ENCODE measurements at places on chromosomes 3 and 15. TPM values are rescaled to one million over a fixed set of nuclear protein-coding genes. Genes with fewer than 3 reads are reported as not detected.

The ACTRT3 gene
- 1.7 TPM for total RNA-seq

GRCh38 chr3:45739991-45740390 is 50.8 kb downstream of the SACM1L start:
- H3K4me3 ChIP-seq: no peak overlapping the region
- H3K4me1 ChIP-seq: peaks cover 15% of the 10 kb centered on the region
- DNase-seq: no peak
- H3K36me3 ChIP-seq: peaks cover 68% of the 10 kb centered on the region

DNA sequence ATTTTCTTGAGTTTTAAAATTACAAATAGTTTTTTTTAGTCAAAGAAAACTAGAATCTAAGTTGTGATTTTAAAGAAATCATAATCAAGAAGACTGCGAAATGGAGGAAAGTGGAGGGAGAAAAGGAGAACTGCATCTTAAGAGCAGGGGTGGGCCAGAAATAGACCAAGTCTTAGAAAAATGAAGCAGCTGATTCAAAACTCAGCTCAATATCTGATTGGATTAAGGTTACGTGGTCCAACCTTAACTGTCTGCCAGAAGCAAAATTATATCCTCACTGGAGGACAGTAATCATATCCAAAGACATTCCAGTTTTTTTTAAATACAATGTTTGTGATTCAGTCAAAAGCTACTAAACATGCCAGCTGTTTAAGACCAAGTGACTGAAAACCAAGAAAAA is 41.4 kb downstream of the CHSY1 start:
- H3K36me3 ChIP-seq: no peaks in the 10 kb centered on the region
- DNase-seq: no peak
- H3K27ac ChIP-seq: peak overlapping the region; percentile 60

GRCh38 chr3:162760789-162761188 is 1264.2 kb downstream of the OTOL1 start:
- H3K4me3 ChIP-seq: no peak overlapping the region
- H3K4me1 ChIP-seq: no peaks in the 10 kb centered on the region
- H3K27me3 ChIP-seq: no peaks in the 10 kb centered on the region

DNA sequence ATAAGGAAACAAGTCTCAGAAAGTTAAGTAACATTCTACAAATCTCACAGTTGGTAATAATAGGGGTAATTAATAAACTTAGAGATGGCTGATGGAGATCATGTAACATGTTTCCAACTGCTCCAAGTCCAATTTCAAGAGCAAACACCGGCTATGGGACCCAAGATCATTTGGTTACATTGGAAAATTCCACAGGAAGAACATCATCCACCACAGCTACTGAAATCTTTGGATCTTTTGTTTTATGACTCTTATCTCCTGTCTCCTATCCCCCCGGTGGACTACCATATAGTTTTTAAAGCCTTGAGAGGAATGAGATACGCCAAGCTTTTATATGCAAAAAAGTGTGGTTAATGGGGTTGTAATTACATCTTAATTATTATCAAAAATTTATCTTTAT is 216.1 kb downstream of the WNT5A start:
- no peaks in the 10 kb centered on the region for H3K4me1 ChIP-seq
- no peak overlapping the region for H3K4me3 ChIP-seq
- no peaks in the 10 kb centered on the region for H3K36me3 ChIP-seq

- no peak for DNase-seq
- no peak overlapping the region for H3K27ac ChIP-seq
- no peaks in the 10 kb centered on the region for H3K36me3 ChIP-seq
- no peak overlapping the region for H3K4me3 ChIP-seq
Observed at GRCh38 chr3:139460076-139460475, 16.2 kb downstream of the RBP2 start.

GRCh38 chr3:192957441-192958021 is 39.9 kb upstream of the MB21D2 start:
- no peak overlapping the region for H3K27ac ChIP-seq
- no peak overlapping the region for H3K4me3 ChIP-seq
- DNase-seq: peak; percentile 99
- H3K36me3 ChIP-seq: no peaks in the 10 kb centered on the region
- no peaks in the 10 kb centered on the region for H3K27me3 ChIP-seq

DNA sequence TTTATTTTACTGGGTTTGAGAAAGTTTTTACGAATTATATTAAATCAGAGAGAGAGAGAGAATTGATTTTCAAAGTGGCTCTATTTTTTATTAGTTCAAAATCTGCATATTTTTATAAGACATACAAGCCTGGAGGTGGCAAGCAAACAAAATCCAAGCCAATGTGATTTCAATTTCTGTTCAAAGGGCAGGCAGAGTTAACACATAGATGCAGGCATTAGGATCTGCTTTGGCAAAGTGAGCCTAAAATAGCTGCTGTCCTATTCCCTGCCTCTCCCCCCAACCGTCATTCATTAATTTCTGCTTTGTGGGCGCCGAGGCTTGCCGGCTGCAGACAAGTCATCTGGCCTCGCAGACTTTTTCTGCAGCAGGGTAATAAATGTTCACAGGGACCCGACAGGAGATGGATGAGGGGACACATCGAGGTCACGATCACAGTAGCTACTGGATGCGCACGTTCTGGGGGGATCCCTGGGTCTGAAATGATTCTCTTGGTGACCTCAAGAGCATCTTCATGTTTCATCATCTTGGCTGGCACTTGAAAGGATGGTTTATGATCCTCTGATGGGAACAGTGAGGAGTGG is 123.9 kb upstream of the SLC6A11 start:
- no peak overlapping the region for H3K4me3 ChIP-seq
- H3K27me3 ChIP-seq: peaks cover 23% of the 10 kb centered on the region
- H3K4me1 ChIP-seq: no peaks in the 10 kb centered on the region
- H3K36me3 ChIP-seq: no peaks in the 10 kb centered on the region
- DNase-seq: no peak

- no peak overlapping the region for H3K27ac ChIP-seq
- DNase-seq: no peak
- no peaks in the 10 kb centered on the region for H3K36me3 ChIP-seq
- H3K4me1 ChIP-seq: no peaks in the 10 kb centered on the region
Observed at GRCh38 chr3:126402666-126403302, 8.1 kb downstream of the CFAP100 start.

GRCh38 chr3:167184511-167184910 is 195.6 kb downstream of the ZBBX start:
- no peaks in the 10 kb centered on the region for H3K36me3 ChIP-seq
- no peak overlapping the region for H3K4me3 ChIP-seq
- no peaks in the 10 kb centered on the region for H3K27me3 ChIP-seq
- H3K27ac ChIP-seq: no peak overlapping the region
- no peaks in the 10 kb centered on the region for H3K4me1 ChIP-seq

The ST3GAL6 gene
- total RNA-seq: 41.1 TPM

DNA sequence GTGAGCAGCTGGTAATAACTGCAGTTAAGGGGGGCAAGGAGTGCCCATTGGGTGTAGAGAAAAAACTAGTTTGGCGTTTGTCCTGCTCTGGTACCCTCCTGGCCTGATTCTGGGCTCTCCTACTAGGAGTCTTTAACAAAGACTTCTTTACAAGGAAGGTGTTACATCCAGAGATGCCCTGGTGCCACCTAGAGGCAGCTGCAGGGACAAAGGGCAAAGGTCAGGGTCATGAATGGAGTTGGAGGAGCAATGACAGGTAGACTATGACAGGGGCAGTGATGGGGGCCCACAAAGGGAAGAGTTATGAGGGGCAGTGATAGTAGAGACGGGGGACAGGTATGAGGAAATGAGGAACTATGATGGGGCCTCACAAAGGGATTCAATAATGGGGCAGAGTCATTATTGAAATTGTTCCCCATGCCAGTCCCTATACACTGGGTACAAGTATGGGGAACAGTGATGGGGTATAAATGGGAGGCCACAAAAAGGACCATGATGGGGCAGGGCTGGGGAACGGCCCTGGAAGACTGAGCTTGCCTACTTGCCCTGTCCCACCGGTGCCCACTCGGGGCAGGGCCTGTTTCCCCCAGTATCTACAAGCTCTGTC is 7.9 kb downstream of the CCDC71 start:
- H3K27ac ChIP-seq: peak overlapping the region; percentile 1
- DNase-seq: peak; percentile 40
- H3K4me3 ChIP-seq: no peak overlapping the region
- no peaks in the 10 kb centered on the region for H3K36me3 ChIP-seq
- H3K27me3 ChIP-seq: no peaks in the 10 kb centered on the region

The NANOGP8 gene
- not detected for total RNA-seq

The SCAMP2 gene
- 52.3 TPM for total RNA-seq

The PRR20G gene
- not detected for total RNA-seq

- H3K4me1 ChIP-seq: no peaks in the 10 kb centered on the region
- H3K27ac ChIP-seq: no peak overlapping the region
- no peaks in the 10 kb centered on the region for H3K27me3 ChIP-seq
- no peak for DNase-seq
- no peak overlapping the region for H3K4me3 ChIP-seq
- no peaks in the 10 kb centered on the region for H3K36me3 ChIP-seq
Observed at GRCh38 chr3:103047640-103048039, 612.8 kb downstream of the ZPLD1 start.

DNA sequence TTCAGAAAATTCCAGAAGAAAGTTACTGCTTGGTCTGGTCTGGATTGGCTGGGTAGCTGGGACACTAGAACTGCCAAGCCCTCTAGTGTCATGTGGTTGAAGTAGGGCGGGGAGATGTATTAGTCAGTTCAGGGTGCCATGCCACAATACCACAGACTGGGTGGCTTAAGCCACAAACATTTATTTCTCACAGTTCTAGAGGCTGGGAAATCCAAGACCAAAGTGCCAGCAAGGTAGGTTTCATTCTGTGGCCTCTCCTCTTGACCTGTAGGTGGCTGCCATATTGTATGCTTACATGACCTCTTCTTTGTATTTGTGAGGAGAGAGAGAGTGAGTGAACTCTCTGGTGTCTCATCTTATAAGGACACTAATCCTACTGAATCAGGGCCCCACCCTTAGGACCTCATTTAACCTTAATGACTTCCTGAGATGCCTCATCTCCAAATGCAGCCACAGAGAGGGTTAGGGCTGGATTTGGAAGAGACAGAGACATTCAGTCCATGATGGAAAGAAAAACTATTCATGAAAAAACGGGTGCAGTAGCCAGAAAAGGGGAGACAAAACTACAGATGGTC is 18.1 kb upstream of the ZSCAN2 start:
- peaks cover 6% of the 10 kb centered on the region for H3K27me3 ChIP-seq
- no peaks in the 10 kb centered on the region for H3K36me3 ChIP-seq
- DNase-seq: no peak

The IQCF2 gene
- not detected for total RNA-seq

GRCh38 chr3:31968927-31969418 is 12.1 kb downstream of the OSBPL10 start:
- no peak for DNase-seq
- H3K27ac ChIP-seq: no peak overlapping the region
- no peaks in the 10 kb centered on the region for H3K4me1 ChIP-seq
- H3K4me3 ChIP-seq: no peak overlapping the region
- H3K36me3 ChIP-seq: no peaks in the 10 kb centered on the region

DNA sequence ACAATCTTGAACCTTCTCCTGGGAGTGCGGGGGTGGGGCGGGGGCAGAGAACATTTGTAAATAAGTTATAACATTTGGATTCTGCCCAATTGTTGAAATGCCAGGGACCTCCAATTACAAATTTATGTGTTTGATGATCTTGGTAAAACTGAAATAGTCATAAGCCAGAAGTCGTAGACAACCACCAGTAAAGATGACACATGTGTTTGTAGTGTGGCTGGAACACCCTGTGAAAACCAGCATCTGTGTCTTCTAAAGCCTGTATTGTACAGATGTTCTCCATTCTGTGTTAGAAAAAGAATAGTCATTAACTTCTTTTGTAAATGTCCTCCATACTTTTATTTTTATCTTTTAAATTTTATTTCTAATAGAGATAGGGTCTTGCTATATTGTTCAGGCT is 61.8 kb downstream of the ARIH1 start:
- no peaks in the 10 kb centered on the region for H3K4me1 ChIP-seq
- H3K27me3 ChIP-seq: no peaks in the 10 kb centered on the region
- DNase-seq: no peak
- H3K27ac ChIP-seq: no peak overlapping the region
- H3K4me3 ChIP-seq: no peak overlapping the region
- no peaks in the 10 kb centered on the region for H3K36me3 ChIP-seq

- H3K27ac ChIP-seq: no peak overlapping the region
- no peaks in the 10 kb centered on the region for H3K27me3 ChIP-seq
- peaks cover 56% of the 10 kb centered on the region for H3K4me1 ChIP-seq
- H3K36me3 ChIP-seq: no peaks in the 10 kb centered on the region
- no peak for DNase-seq
- no peak overlapping the region for H3K4me3 ChIP-seq
Observed at GRCh38 chr15:39497759-39498565, 82.9 kb upstream of the THBS1 start.

DNA sequence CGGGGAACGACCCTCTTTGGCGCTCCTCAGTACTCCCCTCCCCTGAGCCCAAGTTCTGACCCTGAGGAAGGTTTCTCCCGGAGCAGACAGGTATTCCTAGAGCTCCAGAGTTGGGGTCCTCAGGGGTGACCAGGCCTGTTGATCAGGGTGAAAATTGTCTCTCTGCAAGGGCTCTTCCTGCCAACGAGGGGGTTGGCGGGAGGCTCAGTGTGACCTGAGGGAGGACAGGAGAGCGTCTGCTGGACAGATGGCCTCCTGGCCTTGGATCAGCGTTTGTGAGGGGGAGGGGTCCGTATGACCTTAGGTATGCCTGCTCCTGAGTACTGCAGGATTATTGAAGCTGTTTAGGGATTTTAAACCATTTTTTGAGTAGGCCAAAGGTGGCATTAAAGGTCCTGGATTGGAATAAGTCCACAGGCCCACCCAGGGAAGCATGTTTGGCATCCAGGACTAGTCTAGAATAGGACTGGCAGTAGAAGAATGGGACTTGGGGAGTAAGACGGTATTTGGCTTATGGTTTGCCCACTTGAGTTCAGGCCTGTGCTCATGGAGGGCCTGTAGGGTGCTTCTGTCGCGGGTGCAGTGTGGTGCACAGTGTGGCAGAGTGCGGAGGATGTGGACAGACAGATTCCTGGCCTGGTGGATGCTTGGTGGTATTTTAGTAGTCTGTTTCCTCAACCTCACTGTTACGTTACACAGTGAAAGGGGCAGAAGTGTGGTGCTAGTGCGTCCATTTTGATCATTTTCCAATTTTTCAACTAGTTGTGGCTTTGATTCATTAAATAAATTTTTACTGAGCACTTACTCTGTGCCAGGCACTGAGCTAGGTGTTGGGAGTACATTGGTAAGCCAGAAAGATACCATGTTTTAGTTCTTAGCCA is 959 bp downstream of the ZNF592 start:
- H3K36me3 ChIP-seq: no peaks in the 10 kb centered on the region
- peak; percentile 51 for DNase-seq
- peak overlapping the region; percentile 92 for H3K27ac ChIP-seq
- no peaks in the 10 kb centered on the region for H3K27me3 ChIP-seq
- peak overlapping the region; percentile 60 for H3K4me3 ChIP-seq
- peaks cover 14% of the 10 kb centered on the region for H3K4me1 ChIP-seq

DNA sequence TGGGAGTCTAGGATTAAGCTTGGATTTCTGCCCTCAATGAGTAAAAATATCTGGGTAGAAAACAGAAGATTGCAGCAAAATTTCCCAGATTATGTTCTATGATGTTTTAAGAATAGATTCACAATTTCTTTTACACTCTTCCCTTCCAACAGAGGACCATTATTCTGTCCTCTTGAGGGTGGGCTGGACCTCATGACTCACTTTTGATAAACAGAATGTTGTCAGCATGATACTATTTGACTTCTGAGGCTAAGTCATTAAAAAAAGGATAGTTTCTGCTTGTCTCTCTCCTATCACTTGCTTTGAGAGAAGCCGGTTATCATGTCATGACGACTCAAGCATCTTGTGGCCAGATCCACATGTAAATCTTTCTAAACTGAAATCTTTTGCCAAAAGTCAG is 396.2 kb upstream of the CDIN1 start:
- no peaks in the 10 kb centered on the region for H3K4me1 ChIP-seq
- no peak for DNase-seq
- H3K27me3 ChIP-seq: no peaks in the 10 kb centered on the region
- H3K4me3 ChIP-seq: no peak overlapping the region
